Activated CD4-positive, alpha-beta memory T cell treated with anti-CD3 and anti-CD28 coated beads for 36 hours (primary cell): ENCODE measurements at places on chromosomes 16 and 17.

DNA sequence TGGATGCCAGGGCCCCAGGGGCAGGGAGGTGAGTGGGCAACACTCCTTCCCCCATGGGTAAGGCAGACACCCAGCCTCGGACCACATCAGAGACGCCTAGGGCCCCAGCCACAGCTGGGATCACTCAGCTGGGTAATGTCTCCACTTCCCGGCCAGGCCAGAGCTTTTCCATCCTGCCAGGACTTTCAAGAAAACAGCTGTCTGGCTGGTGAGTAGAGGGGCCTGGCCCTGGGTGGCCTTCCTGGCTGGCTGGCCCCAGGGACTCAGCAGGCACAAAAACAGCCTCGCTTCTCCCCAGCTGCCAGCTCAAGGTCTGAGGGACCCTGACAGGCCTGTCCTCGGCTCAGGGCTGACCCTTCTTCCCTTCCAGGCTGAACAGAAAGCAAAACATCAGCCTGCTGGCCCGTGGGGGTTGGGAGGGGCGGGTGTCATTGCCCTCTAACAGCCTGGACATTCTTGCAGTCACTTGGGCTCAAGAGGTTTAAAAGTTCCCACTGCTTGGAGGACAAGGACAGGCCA, 45.3 kb upstream of the JPH3 start:
- DNase-seq = no peak

GRCh38 chr17:17117923-17118322, 75.7 kb downstream of the MPRIP start:
- DNase-seq = no peak

GRCh38 chr17:33071656-33072055, 80.0 kb downstream of the SPACA3 start:
- no peak for DNase-seq

- DNase-seq = peak; percentile 45
These were observed 93.7 kb downstream of the PMP22 start for GRCh38 chr17:15171167-15172047.

DNA sequence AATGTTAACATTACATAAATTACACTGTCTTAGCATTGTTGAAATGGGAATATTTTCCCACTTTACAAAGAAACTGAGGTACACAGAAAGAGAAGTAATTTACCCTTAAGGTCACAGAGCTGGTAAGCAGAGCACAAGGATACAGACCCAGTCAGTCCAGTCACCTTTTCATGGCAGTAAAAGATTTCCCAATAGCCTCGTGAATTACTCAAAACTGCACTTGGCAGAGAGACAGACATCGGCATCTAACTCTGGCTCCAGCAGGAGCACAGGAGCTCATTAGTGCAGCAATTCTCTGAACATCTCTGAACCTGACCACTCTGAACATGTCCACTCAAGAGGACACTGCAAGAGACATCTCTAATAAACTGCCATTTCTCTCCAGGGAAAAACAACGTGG, 3.1 kb downstream of the TEX2 start:
- DNase-seq = no peak

GRCh38 chr16:1538804-1539520, 5.5 kb downstream of the TMEM204 start:
- peak; percentile 53 for DNase-seq

DNA sequence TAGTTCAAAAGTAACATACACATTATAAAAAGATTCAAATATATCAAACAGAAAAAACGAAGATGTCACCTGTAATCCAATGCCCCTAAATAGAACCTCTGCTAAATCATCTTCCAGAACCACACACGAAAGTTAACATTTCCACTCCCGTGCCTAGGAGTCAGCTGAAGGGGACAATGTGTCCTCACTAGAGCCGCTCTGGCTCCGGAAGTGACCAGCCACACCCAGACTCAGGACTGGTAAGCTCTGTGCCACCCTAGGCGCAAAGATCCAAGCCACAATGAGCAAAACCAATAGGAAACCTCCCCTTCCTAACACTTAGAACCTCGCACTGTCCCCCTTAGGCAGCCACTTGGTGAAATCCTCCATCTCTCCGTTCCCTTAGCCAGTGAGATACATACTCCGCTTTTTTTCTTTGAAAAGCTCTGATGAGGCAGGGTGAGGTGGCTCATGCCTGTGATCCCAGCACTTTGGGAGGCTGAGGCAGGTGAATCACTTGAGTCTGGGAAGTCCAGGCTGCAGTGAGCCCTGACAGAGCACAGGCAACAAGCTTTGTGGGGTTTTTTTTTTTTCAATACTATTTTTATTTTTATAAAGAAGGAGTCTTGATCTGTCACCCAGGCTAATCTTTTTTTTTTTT, 11.8 kb downstream of the CTRB1 start:
- no peak for DNase-seq

DNA sequence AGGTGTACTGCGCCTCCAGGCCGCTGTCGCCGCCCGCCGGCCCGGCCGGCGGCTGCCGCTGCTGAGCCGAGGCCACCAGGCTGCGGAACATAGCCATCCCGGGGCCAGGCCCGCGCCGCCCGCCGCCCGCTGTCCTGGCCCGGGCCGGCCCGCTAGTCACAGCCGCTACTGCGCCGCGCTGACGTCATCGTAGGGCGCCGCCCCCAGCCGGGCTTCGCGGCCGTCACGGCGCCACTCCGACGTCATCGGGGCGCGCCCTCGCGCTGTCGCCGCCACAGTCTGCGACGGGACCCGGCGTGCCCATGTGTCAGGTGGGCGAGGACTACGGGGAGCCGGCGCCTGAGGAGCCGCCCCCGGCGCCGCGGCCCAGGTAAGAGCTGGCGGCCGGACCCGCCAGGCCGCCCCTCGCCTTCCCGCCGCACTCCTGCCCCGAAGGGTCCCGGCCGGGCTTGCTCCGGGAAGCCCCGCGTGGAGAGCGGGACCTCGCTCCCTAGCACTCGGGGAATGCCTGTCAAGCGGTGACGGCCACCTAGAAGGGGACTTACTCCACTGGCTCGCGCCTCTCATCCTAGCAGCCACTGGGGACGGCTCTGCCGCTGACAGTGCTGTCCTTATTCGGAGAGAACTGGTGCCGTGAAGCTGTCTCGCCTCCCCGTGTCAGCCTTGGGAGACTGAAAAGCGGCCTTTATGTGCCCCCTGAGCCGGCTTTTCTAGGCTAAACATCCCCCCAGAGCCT, at the start of the genes CTU2 and RNF166:
TSS of gene CTU2 (plus strand) at position 275 of the 736 bp plus-strand sequence. CDS start at position 303, 28 bp downstream.
TSS of gene RNF166 (minus strand) at position 180 of the 736 bp plus-strand sequence. CDS start at position 97, 83 bp downstream.
- DNase-seq = peak; percentile 94

DNA sequence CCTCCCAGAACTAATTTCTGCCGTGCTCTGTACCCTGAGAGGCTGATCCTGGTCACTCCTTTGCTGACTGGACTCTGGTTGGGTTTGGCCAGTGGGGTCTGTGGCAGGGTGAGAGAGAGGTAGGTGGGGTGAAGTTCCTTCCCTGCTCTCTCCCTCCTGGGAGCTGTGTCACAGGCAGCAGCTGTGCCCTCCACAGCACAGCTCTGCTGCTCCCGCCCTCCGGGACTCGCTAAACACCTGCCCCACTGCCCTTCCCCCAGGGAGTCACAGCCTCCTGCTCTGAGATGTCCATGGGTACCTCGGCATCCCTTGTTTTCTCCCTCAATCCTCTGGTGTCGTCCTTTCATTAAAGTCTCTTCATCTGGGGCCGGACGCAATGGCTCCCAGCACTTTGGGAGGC, 66.4 kb downstream of the SRCIN1 start:
- DNase-seq = no peak

- DNase-seq = peak; percentile 58
These were observed 45.9 kb downstream of the SLC6A2 start for GRCh38 chr16:55701442-55702319.

DNA sequence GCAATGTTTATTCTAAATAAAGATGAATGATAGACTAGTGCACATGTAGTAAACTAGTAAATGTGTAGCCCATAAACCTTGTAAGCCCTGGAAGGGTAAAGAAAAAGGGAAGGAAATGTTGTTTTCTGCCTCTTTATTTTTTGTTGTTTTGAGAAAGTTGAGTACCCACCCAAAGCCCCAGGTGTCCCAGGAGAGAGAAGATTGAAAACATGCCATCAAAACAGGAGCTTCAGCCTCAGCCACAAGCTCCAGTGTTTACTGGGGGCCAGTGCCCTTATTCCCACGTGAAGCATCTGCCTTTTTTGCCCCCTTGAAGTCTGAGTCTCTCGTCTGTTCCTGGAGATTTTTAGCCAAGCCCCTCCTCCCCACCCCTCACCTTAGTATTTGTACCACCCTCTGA, 121.5 kb downstream of the PRKCB start:
- no peak for DNase-seq

DNA sequence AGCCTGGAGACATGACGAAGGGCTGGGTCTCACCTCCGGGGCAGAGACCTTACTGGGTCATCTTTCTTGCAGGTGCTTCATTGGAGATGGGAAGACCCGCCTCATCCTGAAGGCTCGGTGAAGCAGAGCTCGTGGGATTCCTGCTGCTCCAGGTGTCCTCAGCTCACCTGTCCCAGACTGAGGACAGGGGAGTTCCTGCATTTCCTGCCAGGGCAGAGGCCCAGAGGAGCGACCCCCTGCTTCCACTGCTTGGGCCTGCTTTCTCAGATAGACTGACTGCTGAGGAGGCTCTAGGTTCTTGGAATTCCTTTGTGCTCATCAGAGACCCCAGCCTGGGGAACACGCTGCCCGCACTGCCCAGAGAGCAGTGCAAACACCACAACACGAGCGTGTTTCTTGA, 11.6 kb downstream of the AQP8 start:
- DNase-seq = no peak

DNA sequence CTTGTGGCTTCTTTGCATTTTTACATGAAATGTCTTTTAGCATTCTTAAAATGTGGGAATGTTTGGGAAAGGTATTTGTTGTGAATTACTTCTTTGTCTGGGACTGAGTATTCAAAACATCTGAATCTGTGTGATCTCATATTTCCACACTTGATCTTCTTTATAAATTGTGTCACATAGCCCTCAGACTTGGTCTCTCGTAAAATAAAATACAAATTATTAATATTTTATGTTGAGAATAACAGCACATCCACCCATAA, 81.9 kb downstream of the TUBD1 start:
- DNase-seq = no peak

DNA sequence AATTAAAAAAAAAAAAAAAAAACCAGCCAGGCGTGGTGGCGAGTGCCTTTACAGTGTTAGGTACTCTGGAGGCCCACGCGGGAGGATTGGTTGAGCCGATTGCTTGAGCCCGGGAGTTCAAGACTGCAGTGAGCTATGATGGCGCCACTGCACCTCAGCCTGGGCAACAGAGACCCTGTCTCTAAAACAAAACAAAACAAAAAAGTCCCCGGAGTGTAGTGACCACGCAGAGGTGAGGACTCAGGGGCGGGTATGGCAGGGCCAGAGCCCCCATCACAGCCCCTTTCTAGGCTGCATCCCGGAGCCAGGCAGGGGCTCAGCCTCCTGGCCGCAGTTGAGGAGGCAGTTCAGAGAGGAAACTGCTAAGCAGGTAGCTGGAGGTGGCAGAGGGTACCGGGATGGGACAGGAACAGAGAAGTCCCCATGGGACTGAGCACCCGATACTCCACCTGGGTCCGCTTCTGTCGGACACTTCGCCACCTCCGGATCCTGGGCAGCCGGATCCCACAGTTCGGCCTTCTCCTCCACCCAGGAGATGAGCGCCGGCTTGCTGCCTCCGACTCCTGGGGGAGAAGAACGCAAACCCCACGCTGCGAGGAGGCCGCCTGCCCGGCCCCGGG, 800 bp downstream of the ZNF747 start:
- peak; percentile 45 for DNase-seq

- no peak for DNase-seq
These were observed 63.6 kb upstream of the TBX2 start for GRCh38 chr17:61335845-61336655.

DNA sequence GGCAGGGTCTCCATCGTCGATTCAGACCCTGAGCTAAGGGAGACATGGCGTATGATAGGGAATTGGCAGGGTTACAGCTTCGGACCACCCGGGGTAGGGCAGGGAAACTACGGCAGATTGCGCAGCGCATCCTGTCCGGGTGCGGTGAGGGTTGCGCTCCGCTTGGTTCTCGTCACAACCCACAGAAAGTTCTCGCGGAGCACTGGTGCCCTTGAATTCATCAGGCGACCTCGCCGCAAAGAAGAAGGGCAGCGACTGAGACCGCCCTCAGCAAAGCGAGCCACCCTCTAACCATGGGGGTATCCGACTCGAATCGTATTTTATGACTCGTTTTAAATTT, 1.2 kb downstream of the HS3ST3B1 start:
- DNase-seq = peak; percentile 79

DNA sequence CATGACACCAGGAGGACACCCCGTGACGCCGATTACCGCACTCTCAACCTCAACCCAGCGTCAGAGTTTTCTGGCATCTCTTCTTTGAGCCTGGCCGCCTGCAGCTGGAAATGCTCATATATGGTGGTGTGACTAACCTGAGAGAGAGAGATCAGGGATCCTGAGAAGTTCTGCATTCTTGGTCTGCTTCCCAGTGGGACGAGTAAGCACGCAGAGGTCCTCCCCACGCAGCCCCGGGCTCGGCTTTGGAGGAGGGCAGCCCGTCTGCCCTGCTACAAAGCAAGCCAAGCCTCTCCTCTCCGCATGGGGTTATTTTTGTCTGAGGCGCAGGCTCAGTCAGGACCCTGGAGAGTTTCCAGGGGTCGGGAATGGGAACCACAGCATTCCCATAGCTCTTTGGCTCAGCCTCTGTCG, 16.5 kb downstream of the CRISPLD2 start:
- no peak for DNase-seq

DNA sequence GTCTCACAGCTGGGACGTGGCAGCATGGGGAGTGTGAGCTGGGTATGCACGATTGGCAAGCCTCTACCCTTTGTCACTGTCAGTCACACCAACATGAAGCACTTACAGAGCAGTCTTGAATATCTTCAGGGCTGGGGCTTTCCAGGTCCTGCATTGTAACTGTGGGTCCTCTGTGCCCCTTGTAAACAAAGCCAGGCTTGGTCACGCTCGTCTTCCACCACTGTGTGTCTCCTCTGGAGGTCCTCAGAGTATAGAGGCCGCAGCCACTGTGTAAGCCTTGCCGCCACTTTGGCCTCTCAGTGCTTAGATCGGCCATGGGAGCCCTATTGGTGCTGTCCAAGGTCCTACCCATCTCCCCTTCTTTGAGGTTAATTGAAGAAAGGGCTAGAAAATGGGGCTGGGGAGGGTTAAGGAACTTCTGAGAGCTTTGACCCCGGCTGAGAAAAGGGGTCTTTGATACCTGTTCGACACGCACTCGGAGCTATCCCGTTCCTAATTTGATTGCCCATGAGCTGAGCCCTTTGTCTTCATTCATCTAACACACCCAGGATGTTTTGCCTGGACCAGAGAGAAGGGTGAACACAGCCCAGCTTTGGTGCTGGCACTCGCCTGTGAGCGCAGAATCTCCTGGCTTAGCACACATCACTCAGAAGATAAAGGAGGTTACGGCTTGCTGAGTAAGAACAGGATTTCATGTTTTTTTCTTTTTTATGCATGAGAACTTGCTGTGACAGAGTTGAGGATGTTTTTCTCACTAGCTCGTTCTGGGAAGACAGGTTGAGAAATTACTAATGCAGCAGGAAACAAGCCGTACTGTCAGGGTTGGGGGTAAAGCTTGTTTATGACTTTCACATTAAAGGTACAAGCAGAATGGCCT, 267.9 kb downstream of the CPPED1 start:
- DNase-seq = peak; percentile 81

DNA sequence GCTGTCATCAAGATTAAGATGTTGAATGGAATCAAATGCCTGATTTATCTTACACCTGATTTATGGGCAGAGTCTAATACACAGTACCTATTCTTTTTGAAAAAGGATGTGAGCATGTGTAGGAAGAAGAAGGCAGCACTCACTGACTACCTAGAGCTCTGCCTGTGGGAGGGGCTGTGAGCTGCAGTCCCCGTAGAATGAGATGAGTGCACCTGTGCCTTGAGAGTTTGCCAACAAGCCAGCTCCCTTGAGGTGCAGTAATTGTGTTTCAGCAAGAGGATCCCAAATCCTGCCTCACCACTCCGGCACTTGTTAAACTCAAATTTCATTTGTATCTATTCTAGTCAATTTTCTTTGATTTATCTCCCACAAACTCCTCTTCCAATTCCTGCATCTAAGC, 46.0 kb downstream of the CDH11 start:
- no peak for DNase-seq
